ENCODE measurements at places on chromosomes 2 and 18.

- DNase-seq, result no peak
Measured at GRCh38 chr2:34652636-34653035, 1053.5 kb upstream of the FAM98A start.

- DNase-seq, result no peak
Measured at GRCh38 chr2:170887496-170887895, 41.6 kb upstream of the GORASP2 start.

DNA sequence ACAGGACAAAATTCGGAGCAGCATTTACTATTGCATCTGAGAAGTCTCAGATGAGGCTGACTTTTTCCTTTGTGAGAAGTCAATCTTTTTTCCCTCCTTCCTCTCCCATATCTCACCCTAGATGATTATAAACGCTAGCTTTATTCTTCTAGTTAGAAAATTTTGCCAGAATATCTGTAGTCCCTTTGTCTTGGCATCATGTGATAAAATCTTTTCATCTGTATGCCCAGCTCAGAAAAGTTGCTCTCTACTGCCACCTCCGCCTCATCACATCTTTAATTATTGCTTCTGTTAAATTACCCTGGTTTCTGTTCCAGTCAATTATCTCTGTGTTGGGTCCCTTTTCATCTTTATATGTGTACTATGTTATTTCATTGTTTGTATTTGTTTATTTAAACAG is 210.8 kb upstream of the SLC35G4 start:
- DNase-seq, result no peak

GRCh38 chr2:208049441-208049840 is 24.1 kb upstream of the PLEKHM3 start:
- no peak for DNase-seq

GRCh38 chr2:148968776-148969319 is 69.7 kb upstream of the LYPD6B start:
- no peak for DNase-seq

DNA sequence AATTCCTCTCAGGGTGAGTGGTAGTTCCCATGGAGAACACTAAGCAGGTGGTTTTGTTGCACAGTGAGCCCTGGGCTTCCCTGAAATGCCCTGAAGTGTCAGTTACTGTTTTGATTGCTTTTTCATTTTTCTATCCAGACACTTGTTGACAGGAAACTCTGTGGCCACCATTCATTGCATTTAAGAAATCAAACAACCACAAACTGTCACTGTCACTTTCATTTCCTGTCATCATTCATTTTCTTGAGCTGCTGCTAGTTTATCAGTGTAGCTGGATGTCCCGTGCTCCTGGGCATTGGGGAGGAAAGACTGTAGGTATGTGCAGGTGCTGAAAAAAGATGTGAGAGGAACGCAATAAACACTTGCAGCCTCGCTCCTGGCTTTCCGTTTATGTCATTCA is 891.6 kb upstream of the ZEB2 start:
- DNase-seq, result no peak

DNA sequence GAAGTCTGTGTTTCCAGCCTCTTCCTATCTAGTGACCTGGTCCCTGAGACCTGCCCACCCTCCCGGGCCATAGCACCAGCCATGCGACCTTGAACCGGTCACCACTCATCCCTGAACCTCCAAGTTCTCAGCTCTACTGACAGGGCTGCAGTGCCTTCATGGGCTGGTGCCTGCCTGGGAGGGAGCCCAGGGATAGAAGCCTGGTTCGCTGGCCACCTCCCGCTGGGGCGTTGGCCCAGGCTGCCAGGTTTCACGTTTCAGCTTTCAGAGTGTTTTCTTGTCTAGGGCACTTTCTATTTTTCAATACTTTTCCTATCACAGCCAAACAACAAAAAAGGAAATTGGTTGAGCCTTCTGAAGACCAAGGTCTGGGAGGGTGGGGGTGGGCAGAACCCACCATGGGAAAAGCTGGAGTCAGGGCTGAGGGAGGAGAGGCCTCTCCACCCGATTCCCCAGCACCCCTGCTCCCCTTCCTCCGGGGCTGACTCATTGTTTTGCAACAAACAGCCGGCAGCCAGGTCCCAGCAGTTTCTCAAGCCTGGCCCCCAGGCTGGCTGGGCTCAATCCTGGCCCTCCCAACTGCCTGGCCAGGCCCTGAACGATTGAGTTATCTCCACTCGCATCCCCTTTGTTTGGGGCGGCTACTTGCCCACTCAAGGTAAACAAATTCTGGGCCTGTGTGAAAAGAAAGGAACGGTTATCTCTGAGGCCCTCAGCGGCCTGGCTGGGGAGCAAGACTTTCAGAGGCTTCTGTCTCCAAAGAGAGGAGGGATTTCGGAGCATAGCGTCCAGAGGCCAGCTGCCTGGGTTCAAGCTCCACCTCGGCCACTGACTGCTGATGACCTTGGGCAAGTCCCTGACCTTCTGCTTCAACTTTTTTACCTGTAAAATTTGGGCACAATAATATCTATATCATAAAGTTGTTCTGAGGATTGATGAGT is 47.5 kb downstream of the ZFP36L2 start:
- peak; percentile 96 for DNase-seq

GRCh38 chr2:230847883-230848388 is 16.8 kb upstream of the ITM2C start:
- peak; percentile 94 for DNase-seq

DNA sequence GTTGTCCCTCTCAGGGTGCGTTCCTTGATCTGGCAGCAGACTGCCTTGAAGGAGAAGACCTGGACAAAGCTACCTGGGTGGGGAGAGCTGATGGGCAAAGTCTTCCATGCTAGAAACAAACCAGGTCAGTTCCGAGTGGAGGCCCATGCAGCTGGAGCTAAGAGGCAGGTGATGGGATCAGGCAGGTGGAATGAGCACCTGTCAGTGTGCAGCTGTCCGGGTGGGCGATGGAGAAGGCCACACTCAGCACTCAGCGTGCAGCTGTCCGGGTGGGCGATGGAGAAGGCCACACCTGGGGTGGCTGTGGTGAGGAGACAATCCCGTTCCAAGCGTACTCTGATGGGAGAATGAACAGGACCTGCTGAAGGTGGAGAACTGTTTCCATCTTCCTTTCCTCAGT is 237.3 kb upstream of the MYT1L start:
- DNase-seq, result no peak

DNA sequence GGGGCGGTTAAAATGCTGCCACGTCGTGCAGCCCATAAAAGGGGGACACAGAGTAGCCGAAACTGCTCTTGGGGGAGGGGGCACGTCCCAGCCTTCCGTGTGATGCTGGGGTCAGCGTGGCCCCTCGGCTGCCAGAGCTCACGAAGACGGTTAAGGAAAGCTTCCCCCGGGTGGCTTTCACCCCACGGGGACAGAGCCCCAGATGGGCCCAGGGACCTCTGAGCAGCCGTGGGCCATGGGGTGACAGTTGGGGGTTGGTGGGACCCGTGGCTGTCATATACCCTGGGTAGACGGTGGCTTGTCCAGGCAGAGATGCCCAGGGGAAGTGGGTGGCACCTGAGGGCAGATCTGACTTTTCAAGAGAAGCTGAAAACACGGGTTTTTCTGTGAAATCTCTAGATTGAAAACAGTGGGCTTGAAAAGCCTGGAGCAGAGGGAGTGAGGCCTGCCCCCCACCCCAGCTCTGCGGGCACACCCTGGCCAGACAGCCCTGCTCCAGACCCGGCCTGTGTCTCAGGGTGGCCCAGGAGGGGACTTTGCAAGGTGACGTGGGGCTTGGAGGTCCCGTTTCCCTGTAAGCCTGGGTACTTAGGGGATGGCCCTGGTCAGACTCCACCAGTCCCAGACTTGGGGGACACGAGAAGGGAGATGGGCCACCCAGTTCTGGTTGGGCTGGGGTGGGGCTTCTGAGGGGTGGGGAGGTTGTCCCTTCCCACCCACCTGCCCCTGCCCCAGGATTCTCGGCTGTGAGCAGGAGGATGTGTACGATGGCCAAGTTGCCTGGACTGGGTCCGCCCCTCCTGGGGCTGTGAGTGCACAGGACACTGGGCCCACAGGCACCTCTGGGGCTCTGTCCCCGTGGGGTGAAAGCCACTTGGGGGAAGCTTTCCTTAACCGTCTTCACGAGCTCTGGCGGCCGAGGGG is 652 bp downstream of the NEU4 start:
- DNase-seq, result peak; percentile 39

DNA sequence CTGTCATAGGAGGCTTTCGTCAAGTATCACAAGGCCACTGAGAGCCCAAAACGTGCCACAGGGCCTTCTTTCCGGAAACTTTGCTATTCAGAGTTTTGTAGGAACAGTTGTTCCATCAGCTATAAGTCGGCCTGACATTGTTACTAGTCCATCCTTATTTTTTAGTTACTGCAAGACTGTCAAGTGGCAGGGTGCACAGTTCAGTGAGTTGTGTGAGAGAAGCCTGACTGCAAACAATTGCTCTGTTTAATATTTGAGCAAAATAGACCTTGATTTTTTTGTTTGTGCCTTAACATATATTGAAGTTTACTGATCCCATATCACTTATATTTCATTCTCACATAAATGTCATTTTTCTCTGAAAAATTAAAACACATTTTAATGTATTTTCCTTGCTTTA is 110.1 kb downstream of the GALNT1 start:
- DNase-seq, result no peak

DNA sequence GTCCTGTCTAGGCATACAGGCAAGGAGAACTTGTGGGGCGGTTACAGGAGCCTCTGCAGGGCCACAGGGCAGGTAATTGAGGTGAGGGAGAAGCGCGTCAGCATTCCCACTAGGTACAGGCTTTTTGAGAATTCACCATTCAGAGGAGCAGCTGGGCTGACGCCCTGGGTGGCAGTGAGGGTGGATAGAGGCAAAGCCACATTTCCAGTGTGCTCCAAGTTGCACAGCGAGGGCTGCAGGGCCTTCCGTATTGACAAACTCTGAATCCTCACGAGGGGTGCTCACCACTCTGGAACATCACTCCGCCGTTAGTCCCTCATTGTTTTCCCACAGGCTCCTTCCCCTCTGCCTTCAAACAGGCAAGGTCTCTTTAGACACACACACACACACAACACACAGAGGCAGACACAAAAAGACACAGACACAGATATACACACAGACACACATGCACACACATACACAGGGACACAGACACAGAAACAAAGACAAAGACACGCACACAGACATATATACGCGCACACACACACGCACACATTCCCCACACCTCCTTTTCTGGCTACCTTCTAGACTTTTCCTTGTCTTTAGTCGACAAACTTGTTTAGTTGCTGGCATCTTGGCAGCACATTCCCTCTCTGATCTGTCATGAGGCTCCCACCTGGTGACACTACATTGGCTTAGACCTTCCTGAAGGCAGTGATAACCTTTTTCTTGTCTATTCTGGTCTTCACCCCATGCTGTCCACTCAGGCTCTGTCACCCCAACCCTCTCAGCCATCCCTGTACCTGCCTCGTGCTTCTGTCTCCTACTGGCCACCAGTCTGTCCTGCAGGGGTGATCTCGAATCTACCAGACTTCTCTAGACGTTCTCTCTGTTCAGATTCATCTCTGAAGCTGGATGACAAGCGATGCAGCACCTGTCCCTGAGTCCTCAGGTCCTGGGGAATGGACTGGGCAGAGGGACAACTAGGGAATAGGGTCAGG is 136.8 kb downstream of the ALPK2 start:
- no peak for DNase-seq

- DNase-seq, result peak; percentile 22
Measured at GRCh38 chr2:2842466-2842865, 511.4 kb upstream of the MYT1L start.

DNA sequence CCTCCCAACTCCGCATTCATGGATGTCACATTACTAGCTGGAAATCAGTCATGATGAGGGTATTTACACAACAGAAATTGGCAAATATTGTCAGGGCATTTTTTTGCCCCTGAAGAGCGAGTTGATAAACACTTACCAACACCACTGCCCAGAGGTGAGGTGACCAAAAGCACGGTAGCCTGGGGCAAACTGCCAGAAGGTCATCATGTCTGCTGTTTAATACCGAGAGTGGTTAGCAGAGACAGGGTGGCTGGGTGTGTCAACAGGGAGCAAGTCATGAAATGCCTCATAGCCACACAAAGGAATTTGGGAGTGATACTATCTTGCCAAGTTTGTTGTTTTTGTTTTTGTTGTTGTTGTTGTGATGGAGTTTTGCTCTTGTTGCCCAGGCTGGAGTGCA is 37.0 kb upstream of the EPC2 start:
- DNase-seq, result peak; percentile 70

GRCh38 chr2:84676295-84676694 is 160.0 kb downstream of the DNAH6 start:
- no peak for DNase-seq

DNA sequence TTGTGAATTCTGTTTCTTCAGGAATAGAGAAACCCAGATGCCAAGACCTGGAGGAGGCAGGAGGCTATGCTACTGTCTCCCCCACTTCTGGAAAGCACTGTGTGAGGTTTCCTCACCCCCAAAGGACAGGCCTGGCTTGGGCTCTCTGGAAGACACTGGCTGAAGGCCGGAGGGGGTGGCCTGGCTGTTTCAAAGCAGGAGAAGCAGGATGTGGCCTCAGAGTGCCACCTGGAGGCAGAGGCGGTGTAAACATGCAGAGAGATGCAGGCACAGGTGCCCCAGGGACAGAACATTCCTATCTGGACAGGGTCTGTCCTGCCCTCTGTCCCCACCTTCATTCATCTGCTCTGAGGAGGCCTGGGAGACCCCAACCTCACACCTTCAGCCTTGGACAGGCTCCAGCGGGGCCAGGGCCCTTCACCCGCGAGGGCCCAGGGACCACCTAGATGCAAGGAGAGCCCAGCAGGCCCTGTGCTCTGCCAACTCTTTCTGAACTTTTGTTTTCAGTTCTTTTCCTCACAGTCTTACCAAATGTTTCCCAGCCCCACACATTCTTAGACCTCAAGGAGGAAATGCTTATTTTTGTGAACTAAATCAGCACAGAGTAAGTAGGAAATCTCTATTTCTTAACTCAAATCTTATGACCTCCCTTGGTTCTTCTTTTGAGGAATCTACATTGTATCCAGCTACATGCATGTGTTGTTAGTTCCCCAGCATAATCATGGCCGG is 79.2 kb downstream of the LONRF2 start:
- peak; percentile 84 for DNase-seq

DNA sequence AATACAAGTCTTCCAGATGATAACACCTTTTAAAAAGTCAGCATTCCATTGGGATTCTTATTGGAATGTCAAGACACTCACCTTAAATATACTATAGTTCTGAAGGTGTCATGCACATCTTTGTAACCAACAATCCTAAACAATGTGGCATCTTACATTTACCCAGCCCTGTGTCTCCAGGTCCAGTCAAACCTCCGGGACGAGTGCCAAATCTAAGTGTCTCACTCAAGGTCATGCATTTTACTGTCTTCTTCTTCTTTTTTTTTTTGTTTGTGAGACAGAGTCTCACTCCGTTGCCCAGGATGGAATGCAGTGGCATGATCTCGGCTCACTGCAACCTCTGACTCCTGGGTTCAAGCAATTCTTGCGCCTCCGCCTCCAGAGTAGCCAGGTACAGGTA is 206.9 kb upstream of the FAM98A start:
- no peak for DNase-seq
